ENCODE measurements at places on chromosomes 5 and 9.
A peak's percentile ranks its signal among the peaks of the same experiment; 100 is the strongest.

- peak; percentile 1 for DNase-seq
These were observed 7.1 kb upstream of the IFNA6 start for GRCh38 chr9:21357479-21358460.

- no peak for DNase-seq
These were observed 58.2 kb upstream of the PRR16 start for GRCh38 chr5:120405923-120406322.

DNA sequence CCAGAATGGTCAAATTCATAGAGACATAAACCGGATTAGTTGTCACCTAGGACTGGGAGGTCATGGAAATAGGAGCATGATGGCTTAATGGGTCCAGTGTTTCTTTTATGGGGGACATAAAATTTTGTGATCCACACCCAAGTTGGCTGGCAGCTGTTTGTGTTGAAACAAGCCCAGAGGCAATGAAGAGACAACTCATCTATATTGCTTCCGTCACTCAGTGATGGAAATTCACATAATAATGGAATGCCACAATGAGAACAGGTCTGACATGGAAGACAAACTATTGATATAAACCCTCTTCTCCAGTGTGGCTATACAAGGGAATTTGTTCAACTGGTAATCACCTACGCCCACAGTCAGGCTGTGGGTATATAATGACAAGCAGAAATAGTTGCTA, 173.2 kb downstream of the GNA14 start:
- DNase-seq, result no peak

GRCh38 chr5:173456181-173456580, 128.0 kb upstream of the STC2 start:
- DNase-seq, result no peak

GRCh38 chr9:77987880-77988525, 43.6 kb downstream of the GNAQ start:
- no peak for DNase-seq

- DNase-seq, result no peak
These were observed 20.6 kb upstream of the CDH6 start for GRCh38 chr5:31172881-31173280.

GRCh38 chr5:78242001-78242400, 52.5 kb downstream of the AP3B1 start:
- no peak for DNase-seq

GRCh38 chr5:119284031-119284430, 71.8 kb upstream of the TNFAIP8 start:
- no peak for DNase-seq

- DNase-seq, result no peak
These were observed 25.1 kb upstream of the NOTCH1 start for GRCh38 chr9:136570916-136571315.

- no peak for DNase-seq
These were observed 48.8 kb downstream of the CEMIP2 start for GRCh38 chr9:71719562-71719961.

DNA sequence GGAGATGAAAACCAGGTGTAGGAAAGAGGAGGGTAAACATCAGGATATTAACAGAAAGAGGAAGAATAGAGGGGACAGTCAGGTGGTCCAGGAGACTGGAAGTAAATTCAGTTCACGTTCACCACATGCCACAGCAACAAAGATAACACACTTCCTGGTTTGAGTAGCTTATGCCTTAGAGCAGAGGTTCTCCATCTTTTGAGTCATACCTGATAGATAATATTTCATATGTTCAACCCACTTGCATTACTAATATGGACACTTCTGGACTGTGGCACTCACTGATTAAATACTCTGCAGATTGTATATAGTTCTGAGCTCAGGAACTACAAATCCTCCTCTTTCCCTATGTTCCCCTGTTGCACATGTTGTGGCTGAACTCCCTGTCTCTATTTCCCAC, 179.9 kb upstream of the NR3C1 start:
- no peak for DNase-seq

GRCh38 chr9:115015018-115015635, 84.7 kb upstream of the TNFSF8 start:
- DNase-seq, result no peak

GRCh38 chr5:113788141-113788655, 274.7 kb downstream of the YTHDC2 start:
- no peak for DNase-seq

DNA sequence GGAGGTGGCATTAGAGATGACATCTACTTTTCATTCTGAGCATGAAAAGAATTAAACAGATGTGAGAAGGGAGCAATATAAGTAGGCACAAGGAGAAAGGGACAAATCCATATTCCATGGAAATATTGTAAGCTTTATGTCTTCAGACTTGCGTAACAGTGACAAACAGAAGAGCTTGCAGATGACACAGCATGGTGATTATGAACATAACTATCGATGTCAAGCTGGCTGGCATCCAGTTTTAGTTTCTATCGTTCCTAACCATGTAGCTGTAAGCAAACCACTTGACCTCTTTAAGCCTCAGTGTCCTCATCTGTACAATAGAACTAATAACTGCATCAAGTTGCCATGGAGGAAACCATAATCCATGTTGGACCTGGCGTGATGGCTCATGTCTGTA, 246.7 kb upstream of the ADRA1B start:
- no peak for DNase-seq

GRCh38 chr5:72599065-72599433, 91.8 kb upstream of the ZNF366 start:
- DNase-seq, result no peak

- no peak for DNase-seq
These were observed 18.8 kb downstream of the KLF9 start for GRCh38 chr9:70395652-70396051.

- no peak for DNase-seq
These were observed 140.8 kb downstream of the TSSK1B start for GRCh38 chr5:113293975-113294310.

- DNase-seq, result no peak
These were observed 77.0 kb upstream of the TBC1D2 start for GRCh38 chr9:98332405-98332831.

GRCh38 chr5:57783693-57784092, 301.1 kb upstream of the ACTBL2 start:
- DNase-seq, result no peak

DNA sequence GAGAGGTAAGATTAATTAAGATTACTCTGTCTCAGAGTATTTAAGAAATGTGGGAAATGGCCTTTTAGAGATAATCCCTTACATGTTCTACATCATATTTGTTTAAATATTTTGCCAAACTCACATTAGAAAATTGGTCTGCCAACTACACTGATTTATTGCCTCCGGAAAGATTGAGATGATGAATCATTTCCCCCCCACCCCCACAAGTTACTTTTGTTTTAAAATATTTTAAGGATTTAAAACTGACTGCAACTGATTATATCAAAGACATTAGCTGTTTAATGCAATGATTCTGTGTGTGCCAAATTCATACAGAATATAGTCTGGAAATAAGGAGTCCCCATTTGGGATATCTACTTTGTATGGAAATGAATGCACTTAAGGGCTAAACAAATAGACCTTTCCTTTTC, 674.4 kb downstream of the PRR16 start:
- DNase-seq, result no peak

DNA sequence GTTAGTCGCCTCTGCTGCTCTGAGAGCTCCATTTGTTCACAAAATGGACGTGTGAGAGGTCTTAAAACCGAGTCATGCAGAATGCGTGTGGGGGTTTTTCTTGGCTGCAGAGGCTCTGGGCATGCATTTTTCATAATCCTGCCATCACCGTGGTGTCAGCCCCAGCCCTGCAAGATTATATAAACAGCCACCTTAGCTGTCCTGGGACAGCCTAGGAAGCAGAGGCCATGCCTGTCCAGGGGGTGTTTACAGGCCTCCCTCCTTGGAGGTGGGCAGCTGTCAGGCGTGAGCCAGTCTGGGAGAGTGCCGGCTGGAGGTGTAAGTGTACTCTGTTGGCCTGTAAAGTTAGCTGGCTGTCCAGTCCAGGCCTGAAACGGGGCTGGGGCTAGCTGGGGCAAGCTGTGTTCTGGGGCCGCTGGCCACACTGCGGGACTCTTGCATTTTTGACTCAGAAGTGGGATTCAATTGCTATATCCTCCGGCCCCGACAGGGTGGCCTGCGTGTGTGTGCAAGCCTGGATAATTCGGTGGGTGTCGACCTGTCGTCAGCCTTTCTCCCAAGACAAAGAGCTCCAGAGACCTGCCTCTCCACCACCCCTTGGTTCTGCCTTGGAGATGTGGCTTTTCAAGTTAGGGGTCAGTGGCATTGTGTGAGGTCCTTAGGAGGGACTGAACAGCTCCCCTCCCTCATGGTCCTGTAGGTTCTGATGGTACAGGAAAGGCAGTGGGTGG, 2.4 kb downstream of the WNK2 start:
- DNase-seq, result no peak

Measured in stimulated activated CD4-positive, alpha-beta T cell treated with anti-CD3 and anti-CD28 coated beads, TNF-alpha, amount 100 ng/mL, for 24 hours (primary cell).